HCEC 1CT (cell line): ENCODE measurements at places on chromosomes 1 and 21.

DNA sequence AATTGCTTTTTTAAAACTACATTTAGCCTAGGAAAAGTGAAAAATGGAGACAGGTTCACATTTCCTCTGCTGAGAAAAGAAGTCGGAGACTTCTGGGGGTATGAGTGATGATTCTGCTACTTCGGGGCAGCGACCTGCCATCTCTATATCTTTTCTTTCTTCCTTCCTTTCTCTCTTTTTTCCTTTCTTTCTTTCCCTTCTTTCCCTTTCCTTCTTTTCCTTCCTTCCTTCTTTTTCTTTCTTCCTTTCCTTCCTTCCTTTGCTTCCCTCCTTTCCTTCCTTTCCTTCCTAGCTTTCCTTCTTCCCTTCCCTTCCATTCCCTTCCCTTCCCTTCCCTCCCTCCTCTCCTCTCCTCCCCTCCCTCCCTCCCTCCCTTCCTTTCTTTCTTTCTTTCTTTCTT lies 17.8 kb downstream of the TBX19 start:
- no peak for DNase-seq

DNA sequence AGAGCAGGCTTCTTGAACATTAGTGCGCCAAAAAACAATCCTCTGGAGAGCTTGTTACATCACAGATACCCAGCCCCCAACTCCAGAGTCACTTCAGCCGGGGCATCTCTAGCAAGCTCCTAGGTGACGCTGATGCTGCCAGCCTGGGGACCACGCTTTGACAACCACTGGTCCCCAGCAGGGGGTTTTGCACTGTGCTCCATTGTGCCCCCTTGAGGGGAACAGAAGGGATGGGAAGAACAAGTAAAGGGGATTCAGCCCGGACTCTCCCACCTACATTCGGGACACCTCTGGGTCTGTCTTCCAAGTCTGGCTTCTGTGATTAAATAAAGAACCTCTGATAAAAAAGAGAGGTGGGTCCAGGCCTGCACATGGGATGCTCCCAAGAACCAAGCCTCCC lies 60.4 kb downstream of the ATP5PO start:
- DNase-seq: no peak

- DNase-seq: no peak
Measured at GRCh38 chr1:14345946-14346550, 252.4 kb upstream of the KAZN start.

GRCh38 chr1:26021647-26022403 lies at the start of gene EXTL1:
Gene EXTL1 (plus strand): TSS chr1:26021775. CDS start chr1:26022647, 872 bp downstream.
- DNase-seq: no peak

GRCh38 chr1:180515364-180515763 lies 13.0 kb upstream of the ACBD6 start:
- no peak for DNase-seq

- no peak for DNase-seq
Measured at GRCh38 chr21:15506086-15506485, 223.7 kb upstream of the USP25 start.

GRCh38 chr21:38448671-38449385 lies 49.4 kb downstream of the ERG start:
- no peak for DNase-seq

- peak; percentile 37 for DNase-seq
Measured at GRCh38 chr1:153422450-153423068, 6.2 kb downstream of the S100A7A start.

GRCh38 chr1:7589080-7589735 lies 181.9 kb upstream of the VAMP3 start:
- no peak for DNase-seq

- peak; percentile 55 for DNase-seq
Measured at GRCh38 chr1:72439036-72439435, 156.7 kb upstream of the NEGR1 start.

- peak; percentile 88 for DNase-seq
Measured at GRCh38 chr1:155893389-155894142, 17.6 kb downstream of the RIT1 start.

GRCh38 chr1:230797942-230798365 lies 50.8 kb downstream of the CAPN9 start:
- DNase-seq: peak; percentile 65

GRCh38 chr21:32352526-32352925 lies 40.3 kb downstream of the URB1 start:
- DNase-seq: no peak

GRCh38 chr1:117757668-117758067 lies 151.8 kb downstream of the TENT5C start:
- peak; percentile 78 for DNase-seq

DNA sequence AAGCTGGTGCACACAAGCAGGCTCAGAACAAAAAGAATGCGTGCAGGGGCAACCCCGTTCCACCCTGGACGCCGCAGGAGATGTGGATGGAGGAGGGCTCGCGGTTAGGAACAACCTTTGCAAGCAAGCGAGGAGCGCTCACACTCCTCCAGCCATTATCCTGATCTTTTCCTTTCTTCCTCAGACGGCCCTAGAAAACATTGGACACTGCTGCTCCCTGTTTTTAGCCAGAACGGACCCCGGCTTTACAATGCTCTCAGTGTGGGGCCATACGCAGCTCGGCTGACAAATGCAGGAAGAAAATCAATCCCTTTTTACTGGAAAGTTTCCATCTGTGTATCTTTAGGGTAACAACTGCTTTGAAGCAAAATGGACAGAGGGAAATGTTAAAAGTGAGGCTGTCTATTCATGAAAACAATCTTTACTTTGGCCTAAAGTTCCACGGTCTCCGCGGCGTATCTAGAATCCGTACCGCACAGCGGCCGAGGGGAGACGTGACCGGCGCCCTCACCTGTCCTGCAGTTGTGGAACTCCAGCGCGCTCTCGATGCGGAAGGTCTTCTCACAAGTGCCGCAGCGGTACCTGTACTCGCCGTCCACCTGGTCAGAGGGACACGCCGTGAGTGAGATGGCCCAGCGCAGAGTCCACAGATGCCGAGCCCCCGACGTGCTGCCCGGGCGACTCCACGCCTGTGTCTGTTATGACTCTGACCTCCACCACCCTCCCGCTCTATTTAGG lies 44.0 kb downstream of the PRDM15 start:
- DNase-seq: no peak

GRCh38 chr1:30757352-30758120 lies at the start of gene LAPTM5:
Gene LAPTM5 (minus strand): TSS chr1:30757774. CDS start chr1:30757745, 29 bp downstream.
- no peak for DNase-seq

GRCh38 chr1:36824390-36824861 lies 209.9 kb downstream of the GRIK3 start:
- DNase-seq: no peak

GRCh38 chr1:12369258-12369657 lies 139.4 kb downstream of the VPS13D start:
- no peak for DNase-seq

DNA sequence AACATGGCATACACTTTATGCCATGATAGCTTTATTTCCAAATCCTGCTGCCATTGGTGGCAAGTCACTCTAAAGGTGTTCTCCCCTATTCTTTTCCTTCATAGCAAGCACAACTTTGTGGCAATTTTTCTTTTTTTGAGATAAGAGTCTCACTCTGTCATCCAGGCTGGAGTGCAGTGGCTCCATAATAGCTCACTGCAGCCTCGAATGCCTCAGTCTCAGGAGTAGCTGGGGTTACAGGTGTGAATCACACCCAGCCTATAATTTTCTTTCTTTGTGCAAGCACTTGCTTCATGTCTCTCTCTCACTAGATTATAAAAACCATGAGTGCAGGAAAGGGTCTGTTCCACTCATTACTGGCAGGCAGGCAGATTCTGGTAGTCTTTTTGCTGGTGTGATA lies 5.4 kb upstream of the KDM4A start:
- DNase-seq: no peak

GRCh38 chr1:38064197-38064903 lies 17.8 kb upstream of the POU3F1 start:
- DNase-seq: peak; percentile 91

- DNase-seq: no peak
Measured at GRCh38 chr1:14778898-14779865, 180.7 kb downstream of the KAZN start.

DNA sequence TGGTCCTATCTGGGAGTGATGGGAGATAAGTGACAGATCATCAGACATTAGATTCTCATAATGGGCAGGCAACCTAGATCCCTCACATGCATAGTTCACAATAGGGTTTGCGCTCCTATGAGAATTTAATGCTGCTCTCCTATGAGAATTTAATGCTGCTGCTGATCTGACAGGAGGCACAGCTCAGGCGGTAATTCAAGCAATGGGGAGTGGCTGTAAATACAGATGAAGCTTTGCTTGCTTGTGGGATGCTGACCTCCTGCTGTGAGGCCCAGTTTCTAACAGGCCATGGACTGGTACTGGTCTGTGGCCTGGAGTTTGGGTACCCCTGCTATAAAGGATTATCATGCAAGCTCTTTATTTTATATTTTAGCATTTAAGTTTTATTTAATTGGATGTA lies 72.0 kb downstream of the ZMYM4 start:
- DNase-seq: no peak

DNA sequence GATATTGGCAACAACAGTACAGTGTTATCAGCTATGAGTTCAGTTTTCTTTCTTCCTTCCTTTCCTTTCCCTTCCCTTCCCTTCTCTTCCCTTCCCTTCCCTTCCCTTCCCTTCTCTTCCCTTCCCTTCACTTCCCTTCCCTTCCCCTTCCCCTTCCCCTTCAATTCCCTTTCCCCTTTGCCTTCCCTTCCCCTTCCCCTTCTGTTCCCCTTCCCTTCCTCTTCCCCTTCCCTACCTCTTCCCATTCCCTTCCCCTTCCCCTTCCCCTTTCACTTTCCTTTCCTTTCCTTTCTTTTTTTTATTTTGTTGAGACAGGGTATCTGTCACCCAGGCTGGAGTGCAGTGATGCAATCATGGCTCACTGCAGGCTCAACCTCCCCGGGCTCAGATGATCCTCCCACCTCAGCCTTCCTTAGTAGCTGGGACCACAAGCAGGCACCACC lies 72.3 kb upstream of the CAPZB start:
- peak; percentile 4 for DNase-seq

- DNase-seq: no peak
Measured at GRCh38 chr1:55140137-55140536, 75.0 kb downstream of the USP24 start.

DNA sequence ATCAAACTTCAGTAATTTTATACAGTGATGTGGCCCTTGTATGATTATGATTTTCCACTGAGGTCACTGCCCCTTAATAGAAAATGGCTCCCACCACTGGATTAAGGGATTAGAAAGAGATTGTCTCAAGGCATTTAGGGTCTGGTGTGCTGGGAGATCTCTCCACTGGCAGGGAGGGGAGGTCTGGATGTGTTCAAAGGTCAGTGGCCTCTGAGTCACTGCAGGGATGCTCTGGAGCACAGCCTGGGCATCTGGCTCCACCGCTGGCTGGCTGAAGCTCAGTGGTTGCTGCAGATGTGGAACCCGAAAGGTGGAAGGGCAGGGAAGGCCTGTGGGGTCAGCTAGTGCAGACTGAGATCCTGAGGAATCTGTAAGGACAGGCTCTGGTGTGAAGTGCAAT lies 18.3 kb upstream of the CHI3L1 start:
- DNase-seq: peak; percentile 11

DNA sequence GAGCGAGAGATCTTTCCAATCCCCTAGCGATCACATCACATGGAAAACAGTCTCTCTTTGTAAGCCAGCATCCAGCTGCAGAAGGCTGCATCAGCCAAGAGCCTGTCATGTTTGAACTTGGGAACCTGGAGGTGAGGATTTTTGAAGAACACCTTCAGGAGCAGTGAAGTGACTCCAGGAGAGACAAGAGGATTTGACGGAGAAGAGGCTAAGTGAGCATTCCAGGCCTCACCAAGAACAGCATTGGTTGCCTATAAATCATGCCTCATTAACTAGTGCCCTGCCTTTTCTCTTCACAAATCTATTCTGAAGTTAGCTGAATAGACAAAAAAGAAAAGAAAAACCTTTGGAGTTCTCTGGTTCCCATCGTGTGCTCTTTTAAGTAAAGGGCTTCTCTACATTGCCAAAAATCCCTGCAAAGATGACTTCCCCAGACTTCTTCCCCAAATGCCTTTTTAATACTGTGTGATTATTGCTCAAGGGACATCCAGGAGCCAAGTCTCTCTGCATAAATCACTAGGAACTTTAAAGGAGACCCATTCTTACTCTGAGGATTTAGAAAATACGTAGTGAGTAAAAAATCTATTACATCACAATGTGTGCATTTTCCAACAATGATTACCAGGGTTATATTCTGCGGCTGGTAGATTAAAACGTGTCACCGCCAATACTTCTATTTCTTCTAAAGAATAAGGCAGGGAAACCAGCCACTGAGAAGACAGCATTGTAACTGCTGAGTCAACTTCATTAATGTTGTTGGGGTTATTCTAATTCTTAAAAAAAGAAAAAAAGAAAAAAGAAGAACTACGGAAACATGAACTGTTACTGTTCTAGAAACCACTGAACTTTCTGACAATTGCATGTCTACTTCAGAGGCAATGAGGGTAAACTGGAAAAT lies 95.2 kb downstream of the KIF14 start:
- no peak for DNase-seq

- DNase-seq: no peak
Measured at GRCh38 chr1:209307846-209308245, 275.7 kb upstream of the CAMK1G start.

DNA sequence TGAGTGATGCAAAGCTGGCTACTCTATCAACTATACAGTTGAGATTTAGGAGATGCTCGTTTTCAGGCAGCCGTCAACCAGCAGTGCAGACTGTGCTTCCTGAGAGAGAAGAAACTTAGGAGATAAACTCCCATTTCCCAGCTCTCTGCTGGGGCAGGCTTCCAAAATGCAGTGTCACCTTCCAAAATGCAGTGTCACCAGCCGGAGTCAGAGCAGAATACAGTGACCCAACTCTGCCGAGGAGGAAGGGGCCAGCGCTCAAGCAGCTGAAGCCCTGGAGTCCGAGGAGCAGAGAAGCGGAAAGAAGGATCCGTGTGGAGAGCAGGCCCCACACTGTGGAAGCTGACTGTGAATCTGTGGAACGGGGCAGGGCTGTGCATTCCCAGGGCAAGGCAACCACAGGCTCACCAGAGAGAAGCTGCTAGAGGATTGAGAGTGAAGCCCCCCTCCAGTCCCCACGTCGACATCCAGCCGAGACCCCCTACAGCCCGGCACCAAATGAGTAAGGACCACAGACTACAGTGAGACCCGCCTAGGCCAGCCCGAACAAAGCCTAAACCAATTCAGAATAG lies 703 bp upstream of the KRTAP12-1 start:
- no peak for DNase-seq

GRCh38 chr21:42991992-42992740 lies 17.8 kb downstream of the PKNOX1 start:
- DNase-seq: peak; percentile 87

- DNase-seq: no peak
Measured at GRCh38 chr1:62523860-62524259, 73.5 kb upstream of the ANGPTL3 start.

DNA sequence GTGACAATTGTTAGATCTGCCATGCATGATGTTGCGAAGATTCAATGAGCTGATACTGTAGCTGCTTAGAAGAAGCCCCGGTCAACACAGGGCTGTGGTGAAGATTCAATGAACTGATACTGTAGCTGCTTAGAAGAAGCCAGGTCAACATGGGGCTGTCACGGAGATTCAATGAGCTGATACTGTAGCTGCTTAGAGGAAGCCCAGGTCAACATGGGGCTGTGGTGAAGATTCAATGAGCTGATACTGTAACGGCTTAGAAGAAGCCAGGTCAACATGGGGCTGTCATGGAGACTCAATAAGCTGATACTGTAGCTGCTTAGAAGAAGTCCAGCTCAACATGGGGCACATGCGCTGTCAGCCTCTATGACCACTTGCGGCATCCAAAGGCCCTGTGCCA lies 18.8 kb upstream of the BACE2 start:
- no peak for DNase-seq
